Activated naive CD8-positive, alpha-beta T cell treated with anti-CD3 and anti-CD28 coated beads, Interleukin-2, amount 10 ng/mL, durations not matched to agents 7 days and 5 days (primary cell): ENCODE measurements at places on chromosomes 4 and X. TPM values are rescaled to one million over a fixed set of nuclear protein-coding genes. Genes with fewer than 3 reads are reported as not detected.

DNA sequence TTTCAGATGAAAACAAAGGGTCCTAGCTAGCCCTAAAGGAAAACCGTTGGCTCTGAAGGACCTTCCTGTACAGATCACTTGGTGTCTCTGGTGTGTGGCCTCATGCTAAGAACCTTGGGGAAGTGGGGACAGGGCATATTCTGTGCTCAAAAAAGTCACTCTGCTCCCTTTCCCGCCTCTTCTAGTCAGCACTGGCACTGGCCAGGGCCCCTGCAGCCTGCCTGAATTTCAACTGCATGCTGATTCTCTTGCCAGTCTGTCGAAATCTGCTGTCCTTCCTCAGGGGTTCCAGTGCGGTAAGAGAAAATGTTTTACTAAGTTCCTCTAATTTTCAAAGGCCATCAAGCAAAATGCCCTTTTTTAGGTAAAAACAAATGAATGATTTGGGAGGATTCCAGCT is 3.4 kb downstream of the CYBB start:
- no peaks in the 10 kb centered on the region for H3K27me3 ChIP-seq
- no peak overlapping the region for H3K4me3 ChIP-seq
- peaks cover 26% of the 10 kb centered on the region for H3K4me1 ChIP-seq
- peaks cover 7% of the 10 kb centered on the region for H3K36me3 ChIP-seq
- no peak overlapping the region for H3K27ac ChIP-seq

GRCh38 chrX:78037881-78038280 is 66.2 kb upstream of the PGK1 start:
- H3K27me3 ChIP-seq, result no peaks in the 10 kb centered on the region
- DNase-seq, result no peak
- H3K4me1 ChIP-seq, result no peaks in the 10 kb centered on the region
- H3K4me3 ChIP-seq, result no peak overlapping the region

- peaks cover 12% of the 10 kb centered on the region for H3K27me3 ChIP-seq
- H3K4me1 ChIP-seq, result no peaks in the 10 kb centered on the region
- no peak for DNase-seq
- no peak overlapping the region for H3K27ac ChIP-seq
- no peak overlapping the region for H3K4me3 ChIP-seq
Observed at GRCh38 chr4:71253545-71253944, 85.3 kb upstream of the SLC4A4 start.

DNA sequence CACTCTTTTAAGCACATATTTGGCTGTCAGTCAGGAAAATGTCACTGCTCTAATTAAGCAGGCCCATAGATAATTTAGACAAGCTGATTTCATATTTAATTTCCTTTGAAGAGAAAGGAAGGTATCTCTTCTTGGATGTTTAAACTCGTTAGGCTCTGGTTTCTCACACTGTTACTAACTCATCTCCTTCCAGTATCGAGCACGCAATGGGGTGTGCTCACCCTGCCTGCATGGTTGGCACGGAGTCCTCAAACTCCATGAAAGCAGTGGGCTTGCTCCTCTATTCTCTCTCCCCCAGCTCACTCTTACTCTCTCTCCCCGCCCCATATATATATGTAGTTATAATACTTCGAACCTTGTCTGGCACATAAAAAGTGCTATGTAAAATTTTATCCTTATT is 76.9 kb downstream of the EGF start:
- no peak for DNase-seq
- H3K4me1 ChIP-seq, result peaks cover 17% of the 10 kb centered on the region
- peaks cover 3% of the 10 kb centered on the region for H3K36me3 ChIP-seq
- no peak overlapping the region for H3K4me3 ChIP-seq
- H3K27me3 ChIP-seq, result peaks cover 5% of the 10 kb centered on the region
- H3K27ac ChIP-seq, result no peak overlapping the region

DNA sequence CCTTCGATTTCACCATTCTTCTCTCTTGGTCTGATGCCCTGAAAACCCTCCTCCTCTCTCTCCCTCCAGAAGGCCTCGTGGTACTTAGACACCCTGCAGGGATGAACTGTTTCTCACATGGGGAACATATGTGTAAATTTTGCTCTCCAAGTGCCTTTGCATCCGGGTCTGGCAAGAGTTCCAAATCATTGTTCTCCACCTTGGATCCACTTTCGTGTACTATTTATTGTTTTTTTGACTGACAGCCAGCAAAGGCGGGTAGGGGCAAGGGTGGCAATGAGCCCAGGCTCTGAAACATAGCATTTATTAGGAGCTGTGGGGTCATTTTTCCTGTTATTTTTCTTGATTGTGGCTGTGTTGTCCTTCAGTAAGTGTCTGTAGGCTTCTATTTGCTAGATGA is 81.7 kb downstream of the RTL5 start:
- peaks cover 2% of the 10 kb centered on the region for H3K4me1 ChIP-seq
- H3K4me3 ChIP-seq, result no peak overlapping the region
- no peaks in the 10 kb centered on the region for H3K36me3 ChIP-seq
- no peak for DNase-seq

- H3K27me3 ChIP-seq, result no peaks in the 10 kb centered on the region
- no peak overlapping the region for H3K4me3 ChIP-seq
- no peak for DNase-seq
- peaks cover 5% of the 10 kb centered on the region for H3K36me3 ChIP-seq
- H3K4me1 ChIP-seq, result no peaks in the 10 kb centered on the region
Observed at GRCh38 chrX:30875957-30876356, 13.1 kb downstream of the TAB3 start.

Gene CAPN6
- total RNA-seq, result not detected

Gene RTL3
- not detected for total RNA-seq

Gene UGT2B17
- total RNA-seq, result not detected

Gene IL3RA
- 0.17 TPM for total RNA-seq
